ENCODE measurements at places on chromosomes 6 and 20.

DNA sequence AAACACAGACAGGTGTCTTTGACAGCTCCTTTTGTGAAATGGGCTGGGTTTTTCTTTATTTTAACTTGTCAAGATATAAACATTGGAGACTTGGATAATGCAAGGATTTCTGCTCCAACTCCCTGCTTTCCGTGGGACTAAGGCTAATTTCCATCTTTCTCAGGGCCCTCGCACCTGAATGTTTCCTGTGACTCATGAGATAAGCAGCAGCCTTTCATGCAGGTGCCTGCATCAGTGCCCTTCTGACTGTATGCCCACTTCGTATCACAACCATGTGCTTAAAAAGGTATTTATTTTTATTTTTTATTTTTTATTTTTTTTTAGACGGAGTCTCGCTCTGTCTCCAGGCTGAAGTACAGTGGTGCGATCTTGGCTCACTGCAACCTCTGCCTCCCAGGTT, 736.1 kb downstream of the DOK5 start:
- no peak for DNase-seq
- no peak overlapping the region for H3K27ac ChIP-seq
- H3K4me3 ChIP-seq = no peak overlapping the region
- no peaks in the 10 kb centered on the region for H3K36me3 ChIP-seq
- no peaks in the 10 kb centered on the region for H3K27me3 ChIP-seq

DNA sequence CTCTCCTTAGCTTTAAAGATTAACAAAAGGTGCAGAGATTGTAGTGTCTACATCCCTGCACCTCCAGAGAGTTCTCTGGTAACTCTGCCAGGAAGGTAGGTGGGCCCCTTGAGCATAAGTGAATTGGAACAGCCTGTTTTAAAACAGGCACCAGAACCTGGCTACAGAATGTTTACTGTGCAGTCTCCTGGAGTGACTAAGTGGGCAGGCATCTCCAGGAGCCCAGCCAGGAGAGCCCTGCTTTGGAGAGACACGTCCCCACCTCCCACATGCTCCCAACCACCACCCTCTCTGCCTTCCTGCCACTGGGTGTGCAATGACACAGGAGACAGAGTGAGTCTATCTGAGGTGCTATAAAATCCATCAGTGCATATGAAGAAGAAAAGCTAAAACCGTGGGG, 110.3 kb upstream of the EYA4 start:
- H3K36me3 ChIP-seq = no peaks in the 10 kb centered on the region
- peak; percentile 55 for DNase-seq
- no peak overlapping the region for H3K4me3 ChIP-seq
- no peak overlapping the region for H3K27ac ChIP-seq
- peaks cover 11% of the 10 kb centered on the region for H3K4me1 ChIP-seq

DNA sequence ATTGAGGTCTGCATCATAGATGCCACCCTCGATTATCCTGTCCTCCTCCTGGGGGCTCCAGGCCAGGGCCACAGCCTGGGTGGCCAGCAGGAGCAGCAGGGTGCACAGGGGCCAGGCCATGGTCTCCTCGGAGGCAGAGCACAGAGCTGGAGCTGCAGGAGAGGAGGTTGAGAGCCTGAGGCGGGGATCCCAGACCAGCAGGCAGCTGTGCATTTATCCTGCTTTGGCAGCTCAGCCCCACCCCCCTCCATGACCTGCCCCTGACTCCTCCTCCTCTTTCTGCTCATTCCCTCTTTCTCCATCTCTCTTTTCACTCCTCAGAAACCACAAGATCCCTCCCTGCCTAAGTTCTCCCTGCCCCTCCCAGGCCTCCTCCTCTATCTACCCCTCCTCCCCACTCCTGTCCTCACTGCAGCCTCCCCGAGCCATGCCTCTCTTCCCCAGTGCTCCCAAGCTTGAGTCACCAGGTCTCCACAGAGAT, at the start of gene CST2:
Gene CST2 (minus strand): TSS at position 189 of the 481 bp plus-strand sequence. CDS start 69 bp downstream, at position 120.
- H3K27me3 ChIP-seq = no peaks in the 10 kb centered on the region
- H3K4me1 ChIP-seq = no peaks in the 10 kb centered on the region
- DNase-seq = no peak
- no peak within 1 kb of the TSS for H3K4me3 ChIP-seq

DNA sequence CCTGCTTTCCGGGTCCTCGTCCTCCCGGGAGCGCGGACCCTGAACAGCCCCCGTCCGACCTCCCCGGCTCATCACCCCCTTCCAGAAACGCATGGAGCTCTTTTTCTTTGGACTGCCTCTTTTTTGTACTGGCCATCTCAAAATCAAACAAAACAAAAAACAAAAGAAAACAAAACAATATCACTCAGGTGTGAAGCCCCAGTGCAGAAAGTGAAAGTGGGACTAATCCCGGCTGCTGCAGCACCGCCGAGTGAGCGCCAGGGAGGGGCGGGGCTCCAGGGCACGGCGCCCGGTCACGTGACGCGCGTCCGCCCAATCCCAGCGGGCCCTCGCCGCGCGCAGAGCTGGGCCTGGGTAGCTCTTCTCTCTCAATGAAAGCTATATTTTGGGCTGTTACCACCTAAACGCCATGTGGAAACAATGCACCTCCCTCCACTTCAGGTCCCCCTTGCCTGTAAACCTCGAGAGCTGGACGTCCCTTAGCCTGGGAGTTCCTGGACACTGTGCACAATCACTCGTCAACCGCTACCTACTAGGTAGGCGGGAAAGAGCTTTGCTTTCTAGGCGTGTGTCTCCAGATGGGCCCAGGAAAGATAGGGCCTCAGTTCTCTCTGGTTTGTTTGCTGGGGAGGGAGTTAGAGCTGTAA, 93.7 kb upstream of the PRDM1 start:
- H3K27me3 ChIP-seq = no peaks in the 10 kb centered on the region
- peaks cover 34% of the 10 kb centered on the region for H3K4me1 ChIP-seq
- peak overlapping the region; percentile 85 for H3K4me3 ChIP-seq
- no peak overlapping the region for H3K27ac ChIP-seq
- H3K36me3 ChIP-seq = no peaks in the 10 kb centered on the region
- peak; percentile 79 for DNase-seq

GRCh38 chr6:122130026-122130348, 269.5 kb upstream of the HSF2 start:
- no peak for DNase-seq
- no peak overlapping the region for H3K4me3 ChIP-seq
- peaks cover 51% of the 10 kb centered on the region for H3K27me3 ChIP-seq

- H3K27ac ChIP-seq = peak overlapping the region; percentile 76
- DNase-seq = peak; percentile 86
- H3K4me1 ChIP-seq = peaks cover 17% of the 10 kb centered on the region
- no peaks in the 10 kb centered on the region for H3K27me3 ChIP-seq
- no peaks in the 10 kb centered on the region for H3K36me3 ChIP-seq
These were observed 91.1 kb upstream of the HIVEP1 start for GRCh38 chr6:11921017-11921438.

DNA sequence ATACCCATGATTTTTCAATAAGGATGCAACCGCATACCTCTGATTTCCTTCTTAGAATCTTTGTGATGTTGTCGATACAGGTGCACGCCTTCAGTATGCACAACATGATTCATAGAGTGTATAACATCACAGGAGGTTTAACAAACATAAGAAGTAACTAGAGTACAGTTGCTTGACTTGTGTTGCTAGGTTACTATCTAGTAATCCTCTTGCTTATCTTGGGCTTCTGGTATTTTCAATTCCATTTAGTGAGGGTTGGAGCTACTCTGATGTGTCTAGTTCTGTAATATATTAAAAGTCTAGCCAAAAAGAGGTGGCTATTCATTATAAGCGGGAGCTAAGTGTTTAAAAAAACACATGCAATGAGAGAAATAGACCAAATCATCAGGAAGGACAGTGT, 85.5 kb upstream of the TENT5A start:
- H3K27me3 ChIP-seq = no peaks in the 10 kb centered on the region
- H3K36me3 ChIP-seq = no peaks in the 10 kb centered on the region
- H3K27ac ChIP-seq = no peak overlapping the region
- peaks cover 7% of the 10 kb centered on the region for H3K4me1 ChIP-seq
- DNase-seq = no peak
- no peak overlapping the region for H3K4me3 ChIP-seq

- no peaks in the 10 kb centered on the region for H3K27me3 ChIP-seq
- H3K4me1 ChIP-seq = no peaks in the 10 kb centered on the region
- H3K36me3 ChIP-seq = peaks cover 3% of the 10 kb centered on the region
- H3K4me3 ChIP-seq = no peak overlapping the region
- no peak for DNase-seq
These were observed 194.0 kb downstream of the ARHGAP18 start for GRCh38 chr6:129516005-129516404.

- no peaks in the 10 kb centered on the region for H3K27me3 ChIP-seq
- no peak for DNase-seq
- peaks cover 13% of the 10 kb centered on the region for H3K36me3 ChIP-seq
- no peak overlapping the region for H3K27ac ChIP-seq
These were observed 96.9 kb downstream of the MBOAT1 start for GRCh38 chr6:20115246-20115980.

GRCh38 chr6:10194816-10195672, 219.8 kb downstream of the TFAP2A start:
- H3K4me3 ChIP-seq = no peak overlapping the region
- DNase-seq = peak; percentile 47
- H3K27me3 ChIP-seq = no peaks in the 10 kb centered on the region
- no peak overlapping the region for H3K27ac ChIP-seq

- H3K27ac ChIP-seq = no peak overlapping the region
- no peak for DNase-seq
- no peaks in the 10 kb centered on the region for H3K36me3 ChIP-seq
- no peaks in the 10 kb centered on the region for H3K4me1 ChIP-seq
- H3K27me3 ChIP-seq = peaks cover 11% of the 10 kb centered on the region
These were observed 3.6 kb upstream of the PRPH2 start for GRCh38 chr6:42726026-42726425.

Measured in MCF 10A (cell line).